Hematopoietic multipotent progenitor cell treated with erythropoietin and hydrocortisone succinate and interleukin-3 and kit ligand, for 15 days (in vitro differentiated cells): ENCODE measurements at places on chromosomes 3 and 15.

DNA sequence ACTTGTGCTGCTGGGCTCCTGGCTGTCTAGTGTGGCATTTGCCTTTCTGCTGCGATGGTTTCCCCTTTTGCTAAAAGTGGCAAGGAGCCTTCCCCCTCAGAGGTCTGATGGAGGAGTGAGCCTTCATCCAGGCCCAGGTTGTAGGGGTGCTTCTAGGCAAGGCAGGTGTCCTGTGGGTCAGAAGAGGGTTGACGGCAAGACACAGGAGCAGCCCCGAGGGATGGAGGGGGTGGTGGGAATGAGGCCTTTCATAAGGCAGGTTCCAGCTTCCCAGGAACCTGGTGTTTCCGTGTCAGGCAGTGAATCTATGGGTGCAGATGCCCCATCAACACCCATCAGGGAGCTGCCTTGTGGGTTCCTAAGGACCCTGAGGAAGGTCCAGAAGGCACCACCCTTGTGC is 63.0 kb upstream of the TAMM41 start:
- no peak for DNase-seq

GRCh38 chr15:85462029-85462428 is 81.6 kb downstream of the AKAP13 start:
- no peak for DNase-seq

GRCh38 chr3:113241292-113242095 is 30.1 kb downstream of the BOC start:
- DNase-seq = no peak

DNA sequence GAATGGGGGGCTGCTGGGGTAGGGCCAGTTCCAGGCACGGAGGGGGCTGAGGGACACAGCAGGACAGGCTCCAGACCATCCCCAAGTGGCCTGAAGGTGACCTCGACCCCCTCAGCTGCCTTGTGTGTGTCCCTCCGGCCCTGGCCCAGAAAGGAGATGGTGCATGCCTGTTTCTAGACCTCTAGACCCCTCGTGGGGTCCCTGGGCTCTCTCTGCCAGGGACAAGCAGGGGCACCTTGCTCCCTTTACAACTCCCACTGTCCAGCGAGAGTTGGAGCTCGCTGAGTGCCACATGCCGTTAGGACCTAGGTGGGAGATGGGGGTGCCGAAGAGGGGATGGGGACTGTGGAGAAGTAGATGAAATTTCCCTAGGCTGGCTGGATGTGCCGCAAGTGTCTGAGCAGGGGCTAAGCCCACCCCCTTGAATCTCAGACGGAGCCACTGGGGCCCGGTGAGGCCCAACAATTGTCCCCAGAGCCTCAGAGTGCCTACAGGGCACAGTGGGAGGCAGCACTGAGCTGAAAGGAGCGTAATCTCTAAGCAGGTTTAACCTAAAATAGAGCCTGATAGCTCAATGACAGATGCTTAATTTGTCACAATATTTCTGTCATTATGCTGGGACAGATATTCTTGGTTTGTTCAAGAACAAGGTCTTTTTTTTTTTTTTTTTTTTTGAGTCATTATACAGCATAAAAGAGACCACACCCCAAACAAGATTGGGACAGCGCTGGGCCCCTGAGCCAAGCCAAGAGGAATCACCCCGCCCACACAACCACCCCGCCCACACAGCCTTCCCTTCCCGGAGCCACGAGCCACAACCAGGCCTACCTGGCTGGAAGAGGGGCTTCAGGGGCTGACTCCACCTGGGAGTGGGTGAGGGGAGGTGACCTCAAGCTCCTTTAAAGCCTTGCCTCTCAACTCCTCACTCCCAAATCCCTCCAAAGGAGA is 23.6 kb upstream of the KLF13 start:
- DNase-seq = peak; percentile 90

GRCh38 chr3:81216192-81216591 is 545.3 kb downstream of the GBE1 start:
- DNase-seq = no peak

GRCh38 chr3:131231710-131232389 is 149.7 kb upstream of the NUDT16 start:
- DNase-seq = peak; percentile 12

DNA sequence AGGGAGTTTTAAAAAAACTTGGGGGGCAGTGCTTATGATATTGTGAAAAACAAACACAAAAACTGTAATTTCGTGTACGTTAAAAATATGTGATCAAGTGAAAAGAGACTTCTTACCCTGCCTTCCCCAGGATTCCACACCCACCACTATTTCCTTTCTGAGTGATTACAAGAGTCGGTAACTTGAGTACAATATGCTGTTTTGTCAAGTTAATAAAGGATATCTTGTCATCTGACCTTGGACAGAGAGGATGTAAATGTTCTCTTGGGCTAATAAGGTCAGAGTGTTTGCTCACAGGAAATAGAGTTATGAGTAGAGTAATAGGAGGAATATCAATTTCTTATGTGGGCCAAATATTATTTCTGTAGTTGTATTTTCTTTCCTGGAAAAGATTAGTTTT is 68.1 kb downstream of the NOX5 start:
- no peak for DNase-seq

DNA sequence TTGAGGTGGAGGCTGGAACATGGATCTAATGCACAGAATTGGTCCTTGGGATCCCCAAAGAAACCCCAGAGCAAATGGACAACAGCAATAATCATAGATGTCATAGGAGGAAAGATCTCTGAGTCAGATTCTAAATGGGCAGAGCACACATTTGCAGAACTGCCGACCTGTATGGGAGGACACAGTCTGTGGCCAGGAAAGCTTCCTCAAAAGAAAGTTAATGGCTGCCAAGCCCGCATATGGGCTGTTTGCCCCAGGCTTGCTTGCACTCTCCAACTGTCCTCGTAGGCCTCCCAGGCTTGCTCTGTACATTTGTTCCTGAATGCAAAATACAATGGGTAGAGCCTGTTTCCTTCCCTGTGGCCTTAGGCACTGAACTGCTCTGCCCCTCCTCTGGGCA is 102.0 kb upstream of the PLXNA1 start:
- no peak for DNase-seq

- no peak for DNase-seq
These were observed 136.0 kb upstream of the CBLB start for GRCh38 chr3:106004826-106005225.

DNA sequence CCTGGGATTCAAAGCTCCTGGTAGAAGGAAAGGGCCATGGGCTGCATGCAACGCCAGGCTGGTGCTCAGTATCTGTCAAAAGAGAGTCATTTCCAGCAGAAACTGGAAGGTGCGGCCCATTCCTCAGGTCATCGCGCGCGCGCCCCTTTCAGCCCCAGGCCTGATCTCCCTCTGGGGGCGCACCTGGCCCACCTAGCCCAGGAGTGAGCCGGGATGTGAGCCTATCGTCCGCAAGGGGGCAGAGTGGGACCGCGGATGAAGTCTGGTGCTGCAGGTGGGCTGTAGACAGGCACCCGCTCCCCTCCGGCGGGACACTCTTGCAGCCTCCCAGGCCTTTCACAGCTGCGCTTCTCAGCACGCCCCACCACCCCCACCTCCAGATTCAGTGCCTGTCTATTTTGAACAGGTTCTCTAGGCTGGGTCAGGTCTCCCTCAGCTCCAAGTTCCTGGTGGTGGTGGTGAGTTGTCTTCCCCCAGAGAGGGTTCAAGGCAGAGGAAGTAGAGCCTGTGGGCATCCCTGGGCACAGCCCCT is 5.8 kb upstream of the RPL29 start:
- DNase-seq = peak; percentile 74

DNA sequence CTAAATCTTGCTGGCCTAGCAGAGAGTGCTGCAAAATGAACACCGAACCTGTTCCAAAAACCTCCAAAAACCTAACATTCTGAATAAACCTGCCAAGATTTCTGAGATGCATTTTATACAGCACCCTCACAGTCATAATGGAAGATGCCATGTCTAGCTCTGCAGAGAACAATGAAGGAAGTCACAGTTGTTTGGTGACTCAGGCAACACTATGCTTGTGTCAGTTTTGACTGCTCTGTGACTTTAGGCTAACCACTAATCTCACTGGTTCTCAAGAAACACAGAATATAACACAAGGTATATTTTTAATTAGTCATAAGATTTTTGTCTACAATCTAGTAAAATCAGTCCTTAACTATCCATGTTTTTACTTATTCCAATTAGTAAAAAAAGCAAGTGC is 606.6 kb downstream of the TBL1XR1 start:
- no peak for DNase-seq

- no peak for DNase-seq
These were observed 6.1 kb upstream of the IL12A start for GRCh38 chr3:159982442-159982974.

DNA sequence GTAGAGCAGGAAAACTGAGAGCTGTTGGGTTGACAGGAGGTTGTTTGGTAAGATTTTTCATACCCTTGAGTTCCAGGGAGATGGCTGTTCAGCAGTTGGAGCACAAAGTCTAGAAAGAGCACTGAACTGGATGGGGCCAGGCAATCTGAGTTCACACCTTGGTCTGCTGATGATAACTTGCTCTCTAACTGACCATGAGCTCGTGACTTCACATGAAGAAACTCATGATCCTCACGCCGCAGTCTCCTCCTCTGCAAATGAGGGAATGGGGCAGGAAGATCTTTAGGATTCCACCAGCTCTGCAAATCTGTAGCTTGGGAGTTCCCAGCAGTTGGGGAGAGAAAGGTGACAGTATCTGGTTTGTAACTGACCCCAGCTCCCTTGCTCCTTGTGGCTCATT is 33.7 kb downstream of the CORO2B start:
- no peak for DNase-seq

GRCh38 chr3:65516998-65517397 is 521.7 kb downstream of the MAGI1 start:
- no peak for DNase-seq

GRCh38 chr15:49145651-49146609 is 9.5 kb downstream of the COPS2 start:
- DNase-seq = peak; percentile 69

DNA sequence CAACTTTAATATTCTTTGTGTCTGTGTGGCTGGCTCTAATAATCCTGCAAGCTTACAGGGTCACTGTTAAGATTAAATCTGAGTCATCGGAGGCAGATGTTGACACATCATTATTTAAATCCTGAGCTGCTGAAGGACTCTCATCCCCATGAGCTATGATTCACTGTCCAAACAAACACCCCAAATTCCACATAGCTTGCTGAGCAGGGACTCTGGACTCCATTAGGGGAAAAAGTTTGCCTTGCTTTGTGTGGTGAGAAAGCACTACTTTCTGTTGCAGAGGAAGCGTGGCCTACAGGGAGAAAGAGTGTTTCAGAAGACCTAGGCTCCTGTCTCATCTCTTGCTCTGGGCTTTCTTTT is 213.7 kb downstream of the PDCD6IP start:
- no peak for DNase-seq

GRCh38 chr3:49352890-49353421 is 5.2 kb downstream of the GPX1 start:
- no peak for DNase-seq

DNA sequence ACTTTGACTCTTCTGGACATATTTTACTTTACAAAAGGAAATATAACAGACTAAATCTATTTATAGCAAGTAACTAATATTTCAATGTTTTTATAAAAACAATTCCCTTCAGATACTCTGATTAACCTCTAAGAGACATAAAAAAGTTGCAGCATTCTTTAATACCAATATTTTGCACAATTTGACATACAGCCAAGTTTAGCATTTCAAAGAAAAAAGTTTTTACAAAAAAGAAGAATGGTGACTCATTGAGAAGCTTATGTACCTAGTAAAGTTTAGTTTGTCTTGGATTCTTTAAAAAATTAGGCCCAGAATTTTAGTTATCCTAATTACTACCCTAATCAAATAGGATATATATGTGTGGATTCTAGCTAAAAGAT is 17.6 kb downstream of the DAZL start:
- no peak for DNase-seq

DNA sequence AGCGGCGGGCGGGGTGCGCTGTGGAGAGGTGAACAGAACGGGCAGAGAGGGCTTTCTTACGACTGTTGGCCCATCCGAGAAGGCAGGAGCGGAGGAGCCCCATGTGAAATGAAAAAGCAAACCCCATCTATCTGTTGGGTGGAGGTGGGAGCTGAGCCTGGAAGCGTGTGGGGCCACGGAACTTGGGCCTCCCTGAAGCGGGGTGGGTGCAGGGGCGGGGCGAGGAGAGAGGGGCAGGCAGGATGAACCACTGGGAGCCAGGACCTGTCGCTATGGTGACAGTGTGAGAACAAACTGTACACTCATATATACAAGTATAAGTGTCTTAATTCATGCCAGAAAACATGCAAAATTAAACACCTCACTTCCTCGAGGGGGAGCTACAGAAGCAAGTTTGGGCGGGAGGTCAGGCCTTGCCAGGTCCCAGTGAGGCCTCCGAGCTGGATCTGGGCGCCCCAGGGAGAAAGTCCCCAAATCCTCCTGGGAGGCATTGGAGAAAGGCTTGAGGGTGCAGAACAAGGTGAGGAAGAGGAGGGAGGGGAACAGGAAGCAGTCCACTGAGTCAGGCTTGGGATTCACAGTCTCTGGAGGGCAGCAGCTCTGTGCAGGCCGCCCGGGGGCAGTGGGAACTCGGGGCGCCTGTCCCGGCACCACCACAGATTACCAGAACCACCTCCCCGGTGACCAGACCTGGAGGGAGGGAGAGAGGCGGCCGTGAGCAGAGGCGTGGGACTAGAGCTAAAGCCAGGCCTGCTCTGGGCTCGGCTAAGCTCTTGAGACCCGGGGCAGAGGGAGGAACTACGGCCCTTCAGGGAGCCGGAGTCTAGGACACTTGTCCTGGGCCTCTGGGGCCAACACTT is 34.8 kb downstream of the RBPMS2 start:
- no peak for DNase-seq

GRCh38 chr3:114498539-114499370 is 204.9 kb downstream of the TIGIT start:
- DNase-seq = no peak
